ENCODE measurements at places on chromosomes 7 and 10.

DNA sequence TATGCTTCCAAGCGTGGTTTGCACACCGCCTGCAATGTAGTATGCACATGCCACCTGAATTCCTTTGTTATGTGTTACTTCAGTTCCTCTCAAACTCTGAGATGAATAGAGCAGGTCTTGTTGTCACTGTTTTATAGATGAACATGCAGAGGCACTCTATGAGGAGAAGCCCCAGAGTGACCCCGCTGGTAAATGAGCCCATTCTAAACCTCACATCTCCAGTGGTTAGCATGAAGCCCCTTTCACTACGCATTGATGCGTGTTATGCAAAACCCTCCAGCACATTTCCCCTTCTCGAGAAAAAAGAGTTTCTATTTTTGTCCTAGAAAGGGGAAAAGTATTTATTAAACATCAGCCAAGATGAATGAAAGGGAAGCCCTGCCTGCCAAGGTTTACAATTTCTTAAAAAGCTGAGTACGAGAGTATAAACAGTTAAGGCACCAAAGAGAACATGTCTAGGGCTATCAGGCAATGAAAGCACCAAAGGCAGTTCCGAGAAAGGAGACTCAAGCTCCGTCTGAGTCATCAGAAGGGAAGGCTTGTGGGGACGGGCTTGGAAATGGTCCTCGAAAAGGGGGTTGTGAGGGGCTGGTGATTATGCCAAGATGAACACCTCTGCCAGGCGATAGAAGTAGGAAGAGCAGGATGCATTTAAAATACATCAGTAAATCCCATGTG is 58.7 kb upstream of the PFKP start:
- DNase-seq: no peak

DNA sequence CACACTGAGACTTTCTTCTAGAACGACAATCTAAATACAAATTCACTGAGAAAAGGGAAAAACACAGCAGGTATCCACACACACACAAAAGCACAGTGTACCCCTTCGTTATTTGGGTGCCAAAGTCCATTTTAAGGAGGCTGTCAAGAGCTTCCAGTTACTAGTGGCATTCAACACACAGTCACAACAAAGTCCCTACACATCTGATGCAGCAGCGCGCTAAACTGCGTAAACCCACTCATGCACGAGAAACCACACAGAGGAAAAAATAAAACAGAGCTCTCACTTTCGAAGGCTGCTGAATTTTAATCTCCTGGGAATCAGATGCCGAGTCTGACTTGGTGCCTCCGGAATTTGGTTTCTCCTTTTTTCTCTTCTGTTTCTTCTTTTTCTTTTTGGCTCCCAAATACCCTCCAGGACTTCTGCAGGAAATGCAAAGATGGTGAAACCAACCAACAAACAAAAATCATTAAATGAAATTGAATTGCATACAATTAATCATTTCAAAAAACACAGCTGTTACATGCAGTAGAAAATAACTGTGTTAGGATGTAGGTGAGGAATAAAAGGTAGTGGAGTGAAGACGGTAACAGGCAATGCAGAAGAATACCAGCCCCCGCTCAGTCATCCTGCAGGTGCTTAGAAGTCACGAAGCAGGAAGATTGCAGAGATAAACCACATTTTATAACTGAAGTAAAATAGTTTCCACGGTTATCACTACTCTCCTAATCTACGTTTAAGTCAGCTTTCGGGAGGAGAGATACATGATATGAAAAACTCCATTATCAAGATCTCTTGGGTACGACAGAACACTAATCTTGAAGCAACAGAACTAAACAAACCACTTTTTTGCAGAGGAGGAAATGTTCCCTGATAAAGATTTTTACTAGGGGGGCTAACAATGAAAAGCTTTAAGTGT is 27.1 kb downstream of the NMT2 start:
- no peak for DNase-seq

GRCh38 chr10:95260397-95260881 is 30.4 kb downstream of the PDLIM1 start:
- DNase-seq: no peak

- no peak for DNase-seq
These were observed 36.2 kb downstream of the AGAP4 start for GRCh38 chr10:45811075-45811474.

DNA sequence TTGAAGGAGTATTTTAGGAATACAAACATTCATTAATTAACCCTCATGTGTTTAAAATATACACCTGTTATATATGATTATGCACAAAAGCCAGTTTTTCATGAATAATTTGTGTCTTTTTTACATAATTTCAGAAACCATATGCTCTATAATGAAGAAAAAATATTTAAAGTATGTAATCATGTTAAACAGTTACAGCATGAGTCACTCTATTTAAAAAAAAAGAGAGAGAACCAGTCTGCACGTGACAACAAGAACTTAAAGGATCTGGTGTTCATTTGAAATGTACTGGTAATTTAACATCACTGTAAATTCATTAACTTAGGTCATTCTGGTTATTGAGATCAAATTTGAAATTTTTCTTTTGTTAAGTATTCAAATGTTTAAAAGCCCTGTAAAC is 228.5 kb downstream of the CACNB2 start:
- no peak for DNase-seq

GRCh38 chr10:14328881-14329672 is 1.6 kb downstream of the FRMD4A start:
- DNase-seq: no peak

DNA sequence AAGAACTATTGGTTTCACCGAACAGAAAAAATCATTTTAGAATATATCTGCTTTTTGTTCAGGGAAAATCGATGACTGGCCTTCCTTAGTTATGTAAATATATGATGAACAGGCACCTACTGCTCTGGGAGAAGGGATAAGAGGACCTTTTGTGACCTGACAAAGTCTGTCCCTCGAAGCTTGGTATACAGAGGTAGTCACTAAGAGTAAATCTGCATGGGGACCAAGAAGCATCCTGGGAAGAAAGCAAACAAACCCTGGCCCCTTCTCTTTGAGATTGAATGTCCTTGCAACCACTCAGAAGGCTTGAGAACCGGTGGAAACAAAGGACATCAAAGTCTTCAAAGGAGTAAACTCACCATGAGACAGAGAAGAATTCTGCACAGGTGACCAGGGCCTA is 52.3 kb downstream of the SKIDA1 start:
- no peak for DNase-seq

DNA sequence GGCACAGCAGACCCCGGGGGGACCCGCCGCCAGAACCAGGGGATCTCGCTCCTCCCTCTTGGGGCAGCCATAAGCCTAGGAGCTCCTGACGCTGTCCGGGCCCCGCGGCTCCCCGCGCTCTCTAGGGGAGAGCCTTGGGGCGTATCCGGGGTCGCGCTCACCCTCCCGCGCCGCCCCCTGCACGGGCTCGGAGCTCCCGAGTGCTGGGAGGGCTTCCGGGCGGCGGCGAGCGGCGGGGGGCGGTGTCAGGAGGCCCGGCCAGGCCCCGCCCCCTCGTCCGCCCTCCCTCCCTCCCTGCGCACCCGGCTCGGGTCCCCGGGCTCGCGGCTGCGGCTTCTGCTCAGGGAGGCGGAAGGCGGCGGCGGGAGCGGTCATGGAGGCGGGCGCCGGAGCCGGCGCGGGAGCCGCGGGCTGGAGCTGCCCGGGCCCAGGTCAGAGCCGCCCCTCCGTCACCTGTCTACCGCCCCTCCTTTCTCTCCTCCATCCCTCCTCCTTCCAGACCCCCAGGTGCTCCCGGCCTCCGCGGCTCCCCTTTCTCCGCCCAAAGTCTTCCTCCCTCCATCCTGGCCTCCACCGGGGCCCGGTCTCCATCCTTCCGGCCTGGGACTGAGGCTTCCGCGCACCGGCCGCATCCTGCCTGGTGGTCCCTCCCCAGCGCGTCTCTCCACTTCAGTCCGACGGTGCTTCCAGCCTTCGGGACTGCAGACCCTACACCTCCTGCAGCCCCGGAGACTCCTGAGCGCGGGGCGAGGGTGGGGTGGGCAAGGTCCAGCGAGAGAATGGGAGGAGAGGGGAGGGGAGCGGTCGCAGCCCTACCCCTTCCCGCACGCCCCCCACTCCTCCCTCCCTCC is at the start of gene CCDC136:
Gene CCDC136, plus strand, starts transcription at position 848 of the 851 bp plus-strand sequence. CDS start 444 bp downstream, outside the sequence.
- no peak for DNase-seq

GRCh38 chr10:74900297-74900696 is 73.9 kb downstream of the KAT6B start:
- no peak for DNase-seq

DNA sequence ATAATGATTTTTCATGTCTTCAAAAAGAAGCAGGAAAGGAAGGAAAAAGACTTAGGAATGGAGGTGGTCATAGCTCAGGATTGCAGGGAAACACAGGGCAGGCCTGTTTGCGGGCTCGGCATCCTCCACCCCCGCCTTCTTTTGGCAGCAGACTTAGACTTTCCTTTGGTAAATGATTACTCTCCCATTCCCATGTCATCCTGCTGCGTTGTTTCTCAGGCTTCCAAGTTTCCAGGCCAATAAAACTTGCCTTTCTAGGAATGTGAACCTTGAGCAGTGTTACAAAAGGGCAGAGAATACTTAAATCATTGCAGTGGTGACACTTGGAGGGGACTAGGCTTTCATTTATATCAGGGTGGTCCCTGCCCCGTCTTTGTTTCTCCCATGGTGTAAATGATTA is 34.0 kb upstream of the DGKB start:
- DNase-seq: no peak

DNA sequence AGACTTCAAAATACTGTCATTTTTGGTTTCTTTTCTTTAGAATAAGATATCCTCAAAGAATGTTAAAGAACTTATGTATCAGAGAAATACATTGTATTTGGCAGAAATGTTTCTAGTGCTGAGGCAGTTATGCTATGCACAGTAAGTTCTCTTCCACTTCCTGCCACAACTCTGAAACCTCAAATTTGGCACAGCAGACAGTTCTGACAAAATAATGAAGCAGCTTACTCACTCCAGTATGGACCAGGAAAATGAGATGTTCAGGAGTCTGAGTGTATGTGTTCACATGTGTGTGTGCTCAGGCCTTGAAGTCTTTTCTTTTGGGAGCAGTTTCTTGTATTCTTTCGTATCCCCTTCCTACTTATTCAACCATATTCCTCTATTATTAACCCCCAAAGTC is 197.0 kb upstream of the AGK start:
- no peak for DNase-seq

DNA sequence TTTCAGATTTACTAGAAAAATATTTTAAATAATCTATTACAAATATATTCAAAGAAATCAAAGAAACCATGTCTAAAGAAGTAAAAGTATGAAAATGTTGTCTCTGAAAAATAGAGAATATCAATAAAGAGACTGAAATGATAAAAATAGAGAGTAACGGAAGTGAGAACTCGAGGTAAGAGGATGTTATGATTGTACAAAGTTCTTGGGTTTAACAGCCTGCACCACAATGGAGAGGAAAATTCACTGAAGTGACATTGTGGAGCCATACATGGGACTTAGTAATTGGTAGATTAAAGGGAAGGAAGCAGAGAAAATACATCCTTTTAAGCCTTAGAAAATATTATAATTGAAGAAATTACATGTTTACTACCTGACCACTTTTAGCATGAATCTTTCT is 77.9 kb downstream of the THSD7A start:
- DNase-seq: no peak

DNA sequence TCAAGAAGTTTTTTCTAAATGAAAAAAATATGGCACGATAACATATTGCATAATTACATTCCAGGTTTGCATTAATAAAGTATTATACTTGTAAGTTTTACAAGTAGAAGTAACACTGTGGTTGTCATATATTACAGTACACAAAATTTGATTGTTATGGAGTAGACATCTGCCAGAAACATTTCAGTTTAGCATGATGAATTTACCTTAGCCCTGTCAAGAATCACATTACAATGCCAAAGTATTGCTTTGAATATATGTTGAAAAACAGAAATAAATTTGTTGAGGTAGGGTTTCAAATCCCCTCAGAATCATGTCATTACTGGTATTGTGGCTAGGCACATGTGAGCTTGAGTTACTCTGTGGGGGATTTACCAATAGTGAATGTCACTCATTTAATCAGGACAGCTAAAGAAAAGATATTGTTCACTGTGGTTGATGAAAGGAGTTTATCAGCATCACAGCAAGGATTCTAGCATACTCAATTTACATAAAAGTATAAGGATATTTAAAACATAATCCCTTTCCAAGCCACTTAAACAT is 112.1 kb downstream of the MDFIC start:
- no peak for DNase-seq

GRCh38 chr7:131621652-131622051 is 65.2 kb upstream of the PODXL start:
- DNase-seq: no peak

- DNase-seq: no peak
These were observed 32.6 kb downstream of the EXOC6 start for GRCh38 chr10:92880917-92881316.

DNA sequence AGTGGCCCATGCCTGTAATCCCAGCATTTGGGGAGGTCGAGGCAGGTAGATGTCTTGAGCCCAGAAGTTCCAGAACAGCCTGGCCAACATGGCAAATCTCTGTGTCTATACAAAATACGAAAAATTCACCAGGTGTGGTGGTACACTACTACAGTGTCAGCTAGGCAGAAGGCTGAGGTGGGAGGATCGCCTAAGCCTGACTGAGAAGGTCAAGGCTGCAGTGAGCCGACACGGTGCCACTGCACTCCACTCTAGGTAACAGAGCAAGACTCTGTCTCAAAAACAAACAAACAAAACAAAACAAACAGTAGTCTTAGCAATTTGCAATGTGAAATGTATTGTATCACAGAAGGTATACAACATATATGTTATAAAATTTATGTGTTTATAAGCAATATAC is 348.0 kb downstream of the SEMA3D start:
- no peak for DNase-seq

- DNase-seq: no peak
These were observed 35.4 kb upstream of the CDK14 start for GRCh38 chr7:90560730-90561129.

DNA sequence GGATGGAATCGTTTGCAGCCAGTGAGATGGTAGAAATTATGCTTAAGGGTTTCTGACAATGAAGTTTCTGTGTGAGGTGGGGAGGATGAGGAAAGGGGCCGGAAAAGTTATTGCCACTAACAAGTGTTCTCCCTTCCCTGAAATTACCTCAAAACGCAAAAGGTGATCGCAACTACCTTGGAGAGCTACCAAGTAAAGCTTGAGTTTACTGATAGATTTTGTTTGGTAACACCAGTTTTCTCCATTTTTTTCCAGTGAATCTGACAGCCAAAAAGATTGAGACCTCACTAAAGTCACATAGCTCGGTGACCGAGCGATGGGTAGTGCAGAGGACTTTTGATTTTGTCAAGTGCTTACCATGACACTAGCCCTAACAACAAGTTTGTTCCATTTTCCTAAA is 1.6 kb downstream of the SUV39H2 start:
- DNase-seq: no peak

DNA sequence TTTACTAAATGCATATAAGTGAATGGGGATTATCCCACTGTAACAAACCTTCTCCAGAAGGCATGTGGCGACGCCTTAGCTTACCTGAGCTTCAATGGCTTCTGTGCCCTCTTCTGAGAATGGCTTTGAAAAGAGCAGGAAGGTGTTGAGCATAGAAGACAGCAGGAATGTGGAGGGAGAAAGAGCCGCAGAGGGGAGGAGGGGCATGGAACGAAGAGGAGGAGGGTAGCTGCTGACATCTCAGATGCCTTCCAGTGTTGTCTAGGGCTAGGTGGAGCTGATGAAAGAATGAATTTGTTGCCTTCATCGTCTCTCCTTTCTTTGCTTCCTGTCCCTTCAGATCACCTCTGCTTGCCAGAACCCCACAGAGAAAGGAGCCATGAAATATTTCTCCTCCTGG is 86.2 kb downstream of the ITIH5 start:
- no peak for DNase-seq

- no peak for DNase-seq
These were observed 36.4 kb downstream of the ANTXRL start for GRCh38 chr10:46323176-46323575.
